ENCODE measurements at places on chromosomes 12 and 14.

GRCh38 chr14:32190673-32191072, 11.2 kb upstream of the RNU6-7 start:
- no peak for DNase-seq

- no peak for DNase-seq
Observed at GRCh38 chr12:127143020-127143419, 1124.0 kb upstream of the TMEM132C start.

DNA sequence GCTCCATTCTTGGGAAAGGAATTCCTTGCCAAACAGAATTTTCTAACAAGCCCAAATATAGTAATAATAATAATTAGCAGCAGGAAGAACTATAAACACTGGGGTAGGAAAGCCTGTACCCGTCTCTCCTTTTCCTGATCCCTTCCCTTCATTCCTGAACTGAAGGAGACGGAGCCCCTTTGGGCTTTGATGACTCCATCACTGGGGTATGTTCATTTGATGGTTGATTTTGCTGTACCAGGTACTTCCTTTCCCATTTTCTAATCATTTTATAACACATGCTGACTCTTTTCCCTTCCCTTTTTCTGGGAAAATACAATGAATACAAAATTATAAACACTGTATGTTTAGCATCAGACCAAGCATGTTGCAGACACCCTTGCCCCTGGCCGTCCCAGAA, 3.6 kb upstream of the RCOR1 start:
- no peak for DNase-seq

DNA sequence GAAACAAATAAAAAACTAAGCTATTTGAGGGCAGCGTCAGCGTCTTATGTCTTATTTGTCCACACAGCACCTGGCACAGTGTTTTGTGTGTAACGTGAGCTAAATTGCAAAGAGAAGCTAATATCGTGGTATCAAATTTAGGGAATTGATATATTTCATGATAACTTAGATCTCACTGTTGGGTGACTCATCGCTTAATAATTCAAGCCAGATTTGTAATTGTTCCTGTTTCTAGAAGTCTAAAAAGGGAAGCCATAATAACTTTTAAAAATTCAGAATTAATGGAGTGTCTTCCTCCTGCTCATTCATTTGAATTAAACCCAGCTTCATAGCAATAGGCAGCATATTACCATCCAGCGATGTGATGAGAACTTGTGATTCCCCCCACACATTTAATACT, 214.7 kb downstream of the PDZRN4 start:
- DNase-seq, result no peak

DNA sequence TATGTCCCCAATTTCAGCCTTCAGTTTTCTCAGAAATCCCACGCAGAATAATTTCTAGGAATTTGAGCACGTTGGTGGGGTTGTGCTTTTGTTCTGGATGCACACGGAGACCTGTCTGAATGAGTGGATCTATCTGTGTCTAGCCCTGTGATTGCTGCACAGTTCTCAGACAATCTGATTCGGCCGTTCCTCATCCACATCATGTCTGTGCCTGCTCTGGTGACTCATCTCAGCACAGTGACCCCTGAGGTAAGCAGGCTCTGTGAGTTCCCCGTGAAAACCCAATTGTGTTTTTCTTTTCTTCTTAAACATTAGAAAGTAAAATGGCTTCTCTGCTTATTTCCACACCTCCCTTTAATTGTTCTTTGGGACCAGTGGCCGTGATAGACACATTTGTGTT, 20.2 kb downstream of the UBE3B start:
- no peak for DNase-seq

DNA sequence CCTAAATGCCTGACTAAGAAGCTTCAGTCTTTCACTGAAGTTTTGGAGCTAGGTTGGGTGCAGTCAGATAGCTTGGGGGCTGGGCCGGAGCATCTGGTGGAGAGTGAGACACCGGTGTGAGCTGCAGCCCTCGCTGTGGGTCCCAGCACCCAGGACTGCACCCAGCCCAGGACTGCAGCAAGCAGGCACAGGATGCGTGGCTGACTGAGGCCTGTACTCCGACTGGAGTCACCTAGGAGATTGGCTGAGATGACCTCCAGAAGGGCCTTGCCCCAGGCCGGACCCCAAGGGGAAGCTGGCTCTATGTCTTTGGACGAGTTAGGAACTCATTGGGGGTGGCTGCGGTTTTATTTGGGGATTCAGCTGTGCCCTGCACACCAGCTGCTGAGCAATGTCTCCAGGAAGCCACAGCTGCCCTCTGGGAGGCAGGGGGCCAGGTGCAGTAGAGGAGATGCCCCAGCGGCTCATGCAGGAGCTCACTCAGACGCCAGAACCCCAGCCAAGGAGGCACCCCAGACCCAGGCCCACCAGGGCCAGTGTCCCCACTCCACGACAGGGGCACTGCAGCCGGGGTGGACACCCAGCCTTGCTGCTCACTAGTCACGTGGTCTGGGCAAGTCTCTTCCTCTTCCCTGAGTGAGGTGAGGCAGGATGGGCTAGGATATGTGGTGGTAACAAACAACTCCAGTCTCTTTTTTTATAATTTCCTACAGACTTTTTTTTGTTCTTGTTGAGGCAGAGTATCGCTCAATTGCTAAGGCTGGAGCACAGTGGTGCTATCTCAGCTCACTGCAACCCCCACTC, 31.8 kb upstream of the RCOR1 start:
- DNase-seq, result no peak

GRCh38 chr14:96390965-96391292, 999 bp upstream of the AK7 start:
- no peak for DNase-seq
